Erythroblast (primary cell): ENCODE measurements at places on chromosomes 6 and 20.

- DNase-seq = no peak
Observed at GRCh38 chr6:168979254-168979653, 274.4 kb downstream of the THBS2 start.

DNA sequence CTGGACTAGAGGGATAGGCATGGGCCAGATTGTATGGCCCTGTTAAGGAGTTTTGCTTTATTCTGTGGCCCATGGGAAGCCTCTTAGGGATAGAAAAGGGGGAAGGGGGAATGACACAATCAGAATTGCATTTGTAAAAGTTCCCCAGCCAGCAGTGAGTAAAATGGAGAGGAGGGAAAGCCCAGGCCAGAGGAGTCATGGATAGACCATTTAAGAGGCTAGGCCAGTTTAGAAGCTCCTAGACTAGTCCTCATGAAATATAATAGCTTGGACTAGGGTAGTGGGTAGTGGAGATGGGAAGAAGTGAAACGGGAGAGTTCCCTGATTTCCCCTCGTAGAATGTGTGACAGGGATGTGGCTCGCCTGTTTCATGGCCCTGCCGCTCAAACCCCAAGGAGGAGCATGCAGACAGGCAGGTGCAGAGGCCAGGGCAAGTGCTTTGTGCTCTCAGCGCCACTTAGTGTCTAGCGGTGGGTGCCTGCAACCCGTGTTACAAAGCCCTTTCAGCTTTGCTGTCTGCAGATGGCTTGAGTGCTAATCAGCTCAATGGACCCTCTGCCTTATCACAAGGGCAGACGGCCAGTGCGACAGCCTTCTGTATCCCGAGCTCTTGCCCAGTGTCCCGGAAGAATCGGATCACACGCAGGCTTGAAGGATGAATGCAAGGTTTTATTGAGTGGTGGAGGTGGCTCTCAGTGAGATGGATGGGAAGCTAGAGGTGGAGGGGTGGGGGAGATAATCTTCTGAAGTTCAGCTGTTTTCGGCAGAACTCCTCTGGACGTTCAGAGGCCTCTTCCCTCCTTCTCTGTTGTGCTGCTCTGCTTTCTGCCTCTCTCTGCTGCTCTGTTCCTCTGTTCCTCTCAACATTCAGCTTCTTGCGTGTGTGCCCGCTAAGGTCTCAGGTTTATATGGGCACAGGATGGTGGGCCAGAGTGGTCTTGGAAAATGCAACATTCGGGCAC is 141.1 kb downstream of the CEP57L1 start:
- DNase-seq = peak; percentile 79

GRCh38 chr6:119449331-119450156 is 100.0 kb upstream of the MAN1A1 start:
- no peak for DNase-seq

DNA sequence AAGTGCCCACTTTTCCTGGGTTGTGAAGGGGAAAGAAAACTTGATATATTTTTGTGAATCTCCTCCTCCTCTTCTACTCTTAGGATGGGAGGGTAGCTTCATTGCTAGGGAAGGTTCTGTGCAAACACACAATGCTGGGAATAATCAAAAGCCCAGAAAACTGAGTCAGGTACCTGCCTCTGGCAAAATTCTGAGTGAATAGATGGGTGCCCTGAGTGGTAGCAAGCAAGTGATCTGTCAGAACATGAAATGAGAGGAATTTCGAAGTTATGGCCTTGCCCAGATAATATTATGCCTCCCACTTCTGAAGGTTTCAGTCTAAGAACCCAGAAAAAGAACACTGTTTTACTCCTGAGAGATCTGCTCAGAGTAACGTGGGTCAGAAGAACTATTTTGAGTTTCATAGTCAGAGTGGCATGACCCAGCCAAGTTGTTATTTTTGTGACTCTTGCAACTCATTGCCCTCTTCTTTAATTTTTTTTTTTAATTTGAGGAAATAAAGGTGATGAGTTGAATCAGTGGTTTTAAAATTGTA is 158.3 kb downstream of the BMP2 start:
- no peak for DNase-seq

DNA sequence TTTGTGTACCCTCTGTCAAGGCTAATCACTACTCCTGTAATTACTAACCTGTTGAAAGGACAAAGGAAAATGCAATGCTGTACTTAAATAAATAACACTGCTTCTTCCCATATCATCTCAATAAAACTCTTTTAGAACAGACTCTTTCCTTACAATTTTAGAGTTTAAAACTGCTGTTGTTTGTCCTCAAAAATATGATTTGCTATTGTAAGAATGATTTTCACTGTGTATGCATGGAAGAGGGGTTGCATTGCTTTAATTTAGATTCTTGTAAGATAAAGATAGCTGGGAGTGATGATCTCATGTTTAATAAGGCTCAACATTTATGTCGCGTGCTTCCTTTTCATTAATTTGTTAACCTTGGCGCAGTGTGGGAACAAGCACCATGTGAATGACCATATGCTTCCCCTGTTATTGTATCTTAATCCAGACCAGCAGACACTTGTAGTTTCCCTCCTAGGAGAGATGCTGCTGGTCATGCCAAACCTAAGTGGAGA is 89.8 kb upstream of the ATXN1 start:
- no peak for DNase-seq

- no peak for DNase-seq
Observed at GRCh38 chr6:3868544-3868943, 19.4 kb downstream of the FAM50B start.

- no peak for DNase-seq
Observed at GRCh38 chr6:34650823-34651222, 45.7 kb downstream of the ILRUN start.

- DNase-seq = peak; percentile 78
Observed at GRCh38 chr6:12012038-12012557, at the start of gene HIVEP1. HIVEP1 (plus strand) TSS chr6:12012312; CDS start chr6:12015629, 3,317 bp downstream.
